Ovary (tissue), 10 donors: ENCODE measurements at places on chromosomes 13 and 19. TPM values are rescaled to one million over a fixed set of nuclear protein-coding genes. Genes with fewer than 3 reads are reported as not detected.

GRCh38 chr19:7763696-7764095 lies 653 bp downstream of the CLEC4M start:
- DNase-seq: no peak

DNA sequence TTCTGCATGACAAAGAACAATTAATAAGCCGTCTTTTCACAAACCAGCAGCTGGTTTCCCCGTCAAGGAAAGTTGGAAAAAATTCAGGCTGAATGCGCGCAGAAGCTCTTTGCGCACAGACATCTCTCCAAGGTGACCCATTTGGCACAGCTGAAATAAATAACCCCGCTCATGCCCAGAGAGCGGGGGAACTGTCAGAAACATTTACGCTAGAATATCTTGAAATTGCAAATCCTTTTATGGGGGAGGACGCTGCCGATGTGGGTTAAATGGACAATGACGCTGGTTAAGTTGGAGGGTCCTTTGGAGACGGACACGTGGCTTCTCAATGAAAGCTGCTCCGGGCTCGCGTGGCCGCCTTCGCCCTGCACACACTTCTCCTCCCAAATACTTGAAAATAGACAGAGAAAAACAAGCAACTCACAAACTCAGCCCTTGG lies 30.6 kb downstream of the GSX1 start:
- DNase-seq: no peak

- no peak for DNase-seq
These were observed 223.8 kb downstream of the MAB21L1 start for GRCh38 chr13:35252536-35253205.

- no peak for DNase-seq
These were observed 17.4 kb downstream of the FNDC3A start for GRCh38 chr13:48993150-48993549.

GRCh38 chr19:15101479-15102082 lies 5.6 kb upstream of the SYDE1 start:
- no peak for DNase-seq

DNA sequence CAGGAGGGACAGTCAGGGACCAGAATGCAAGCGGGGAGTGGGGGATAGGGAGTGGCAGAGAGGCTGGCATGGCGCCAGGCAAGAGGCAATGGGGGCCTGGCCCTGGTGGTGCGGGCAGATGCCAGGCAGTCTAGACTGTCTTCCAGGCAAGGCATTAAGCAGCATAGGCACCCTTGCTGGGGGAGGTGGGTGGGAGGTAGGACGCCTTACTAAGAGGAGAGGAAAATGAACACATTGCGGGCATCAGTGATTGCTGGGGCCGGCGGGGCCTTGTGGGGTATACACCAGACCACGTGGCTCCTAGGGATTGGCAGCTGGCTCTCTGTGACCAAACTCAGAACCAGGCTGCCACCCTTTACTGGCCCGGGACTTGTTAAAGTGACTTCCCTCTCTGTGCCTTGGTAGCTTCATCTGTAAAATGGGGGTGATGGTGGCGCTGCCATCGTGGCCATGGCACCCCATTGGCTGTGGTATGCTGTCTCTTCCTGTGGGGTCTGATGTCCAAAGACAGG lies 46.0 kb downstream of the DNM2 start:
- DNase-seq: no peak

DNA sequence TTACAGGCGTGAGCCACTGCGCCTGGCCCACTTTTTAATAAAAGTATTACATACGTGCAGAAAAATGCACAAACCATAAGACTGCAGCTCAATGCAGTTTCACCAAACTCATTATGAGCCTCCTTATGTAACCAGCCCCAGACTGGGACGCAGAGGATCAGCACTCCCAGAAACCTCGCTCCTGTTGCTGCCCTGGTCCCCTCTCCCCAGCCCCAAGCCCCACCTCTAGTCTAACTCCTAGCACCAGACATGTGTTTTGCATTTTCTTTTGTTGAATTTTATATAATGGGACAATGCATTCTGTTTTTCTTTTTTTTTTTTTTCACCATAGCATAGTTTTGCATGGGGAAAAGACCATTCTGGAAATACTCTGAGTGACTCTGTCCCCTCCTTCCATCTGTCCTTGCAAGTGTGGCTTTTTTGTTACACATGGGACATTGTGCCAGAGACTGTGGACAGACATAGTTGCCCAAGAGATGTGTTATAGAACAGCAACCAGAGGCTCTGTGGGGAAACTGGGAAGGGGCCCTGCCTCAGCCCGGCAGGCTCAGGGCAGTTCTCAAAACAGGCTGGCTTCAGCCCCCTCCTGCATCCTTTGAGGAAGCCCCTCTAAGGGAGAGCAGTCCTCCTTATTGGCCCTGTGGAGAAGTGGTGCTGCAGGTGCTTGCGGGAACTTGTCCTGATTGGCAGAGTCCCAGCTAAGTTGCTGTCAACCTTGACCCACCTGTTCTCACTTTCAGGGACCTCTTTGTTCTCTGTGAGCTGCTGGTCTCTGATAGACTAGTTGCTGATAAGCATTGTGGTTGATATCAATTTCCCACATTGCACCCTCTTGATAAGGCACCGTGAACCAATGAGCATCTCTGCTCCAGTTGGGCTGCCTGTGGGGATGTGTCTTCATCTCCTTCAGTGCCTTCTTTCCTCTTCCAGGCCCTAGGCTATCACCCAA lies 13.8 kb upstream of the OLFM4 start:
- DNase-seq: no peak

KIR2DL3 gene
- 0.45 TPM for polyA plus RNA-seq

ZNF43 gene
- 12.5 TPM for polyA plus RNA-seq

- no peak for DNase-seq
These were observed 3.8 kb downstream of the TNNT1 start for GRCh38 chr19:55145232-55145631.

GRCh38 chr13:107374038-107374437 lies 806.1 kb upstream of the ARGLU1 start:
- no peak for DNase-seq

GRIN3B gene
- polyA plus RNA-seq: not detected

LRRC25 gene
- 3.2 TPM for polyA plus RNA-seq

GRCh38 chr13:48580185-48580803 lies 47.4 kb upstream of the RCBTB2 start:
- DNase-seq: peak; percentile 73

DNA sequence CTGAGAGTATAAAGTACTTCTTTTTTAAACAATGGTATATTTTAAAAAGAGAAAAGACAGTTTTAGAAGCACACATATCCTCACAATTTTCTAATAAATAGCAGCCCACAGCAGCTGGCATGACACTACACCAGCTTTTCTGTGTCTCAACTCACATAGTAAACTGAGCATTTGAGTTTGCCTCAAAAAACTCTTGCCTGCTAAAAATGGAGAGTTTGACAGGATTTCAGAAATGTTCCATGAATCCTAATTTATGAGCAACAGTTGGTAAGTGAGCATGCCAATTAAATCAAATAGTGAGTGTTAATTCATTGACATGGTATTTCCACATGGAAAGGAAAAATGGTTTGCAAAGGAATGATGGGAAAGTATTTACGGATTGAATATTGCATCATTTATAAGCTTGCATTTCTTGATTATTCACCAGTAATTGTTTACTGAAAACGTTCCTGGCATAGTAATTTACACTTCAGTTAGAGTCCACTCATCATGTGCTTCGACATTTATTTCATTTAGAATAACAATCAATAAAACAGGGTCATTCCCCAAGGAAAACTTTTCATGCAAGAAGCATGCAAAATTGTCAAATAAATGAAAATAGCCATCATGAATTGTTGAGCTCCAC lies 323.0 kb downstream of the EFNB2 start:
- DNase-seq: no peak

- no peak for DNase-seq
These were observed 1331.7 kb upstream of the MIR17HG start for GRCh38 chr13:90015565-90016507.

GRCh38 chr13:89205856-89206520 lies 1534.8 kb downstream of the SLITRK5 start:
- DNase-seq: no peak

CD209 gene
- 26.1 TPM for polyA plus RNA-seq

CLEC17A gene
- 0.12 TPM for polyA plus RNA-seq

GRCh38 chr13:75399168-75399878 lies 82.6 kb downstream of the TBC1D4 start:
- no peak for DNase-seq

GRCh38 chr13:51805313-51805712 lies 1.4 kb upstream of the DHRS12 start:
- no peak for DNase-seq

ERICH6B gene
- not detected for polyA plus RNA-seq

DIRAS1 gene
- 5.2 TPM for polyA plus RNA-seq

GRCh38 chr19:45403272-45403671 lies 1.6 kb downstream of the PPP1R13L start:
- DNase-seq: no peak

GRCh38 chr13:99805361-99805760 lies 166.2 kb downstream of the ZIC5 start:
- no peak for DNase-seq

DNA sequence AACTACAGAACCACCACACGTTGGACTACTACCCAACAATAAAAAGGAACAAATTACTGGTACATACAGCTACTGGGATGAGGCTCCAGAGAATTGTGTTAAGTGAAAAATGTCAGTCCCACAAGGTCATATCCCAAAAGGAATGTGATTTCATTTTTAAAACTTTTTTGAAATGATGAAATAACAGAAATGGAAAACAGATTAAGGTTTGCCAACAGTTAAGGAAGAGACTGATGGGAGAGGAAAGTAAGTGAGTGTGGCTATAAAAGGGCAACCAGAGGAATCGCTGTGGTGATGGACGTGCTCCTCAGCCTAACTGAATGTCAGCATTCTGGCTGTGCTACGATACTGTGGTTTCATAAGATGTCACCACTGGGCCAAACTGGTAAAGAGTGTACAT lies 512.8 kb downstream of the UQCRFS1 start:
- no peak for DNase-seq

GRCh38 chr13:36998624-36999041 lies 507 bp downstream of the ALG5 start:
- peak; percentile 50 for DNase-seq

GRCh38 chr13:114313061-114313860 lies 1.0 kb upstream of the CHAMP1 start:
- DNase-seq: peak; percentile 27

DNA sequence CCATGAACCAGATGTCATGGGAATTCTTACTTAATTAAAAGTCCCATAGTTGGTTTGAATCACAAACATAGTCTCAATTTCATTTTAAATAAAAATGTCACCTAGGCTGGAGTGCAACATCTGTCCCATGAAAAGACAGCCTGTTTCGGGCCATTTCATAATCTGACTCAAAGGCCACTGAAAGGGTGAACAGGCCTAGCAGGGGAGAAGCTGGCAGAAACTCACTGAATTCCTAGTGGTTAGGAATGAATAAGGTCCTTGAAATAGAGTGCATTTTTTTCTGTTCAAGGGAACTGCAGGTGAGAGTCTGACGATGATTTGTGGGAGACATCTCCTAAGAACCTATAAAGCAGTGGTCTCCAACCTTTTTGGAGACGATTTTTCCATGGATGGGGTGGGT lies 44.0 kb upstream of the PCCA start:
- DNase-seq: no peak

DNA sequence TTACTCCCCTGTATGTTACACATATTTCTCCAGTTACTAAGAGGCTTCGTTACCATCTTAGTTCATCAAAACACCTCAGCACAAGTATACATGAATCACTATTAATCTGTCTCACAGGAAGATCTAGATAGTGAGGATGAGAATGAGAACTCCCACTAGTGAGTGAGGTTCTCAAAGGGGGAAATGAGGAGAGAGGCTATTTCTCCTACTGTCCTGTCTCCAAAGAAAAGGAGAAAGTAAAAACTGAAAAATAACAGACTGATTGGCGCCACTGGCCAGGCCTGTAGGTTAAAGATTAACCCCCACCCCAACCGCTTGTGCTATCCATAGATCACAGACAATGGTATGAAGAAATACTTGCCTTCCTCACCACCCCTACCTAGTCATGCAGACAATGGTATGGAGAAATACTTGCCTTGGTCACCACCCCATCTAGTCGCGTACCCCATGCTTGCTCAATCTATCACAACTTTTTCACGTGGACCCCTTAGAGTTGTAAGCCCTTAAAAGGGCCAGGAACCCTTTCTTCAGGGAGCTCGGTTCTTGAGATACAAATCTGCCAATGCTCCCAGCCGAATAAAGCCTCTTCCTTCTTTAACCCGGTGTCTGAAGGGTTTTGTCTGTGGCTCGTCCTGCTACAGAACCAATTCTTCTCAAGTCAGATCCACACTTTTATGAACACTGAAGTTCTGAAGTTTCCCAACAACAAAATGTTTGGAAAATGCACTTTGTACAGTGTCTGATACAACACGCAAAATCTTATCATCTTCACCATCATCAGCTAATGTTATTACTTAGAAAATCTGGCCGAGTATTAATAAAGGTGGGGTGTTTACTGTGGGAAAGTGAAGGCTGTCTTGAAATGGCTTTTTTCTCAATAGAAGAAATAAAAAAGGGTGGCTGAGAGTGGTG lies 598.1 kb downstream of the UQCRFS1 start:
- no peak for DNase-seq

DNA sequence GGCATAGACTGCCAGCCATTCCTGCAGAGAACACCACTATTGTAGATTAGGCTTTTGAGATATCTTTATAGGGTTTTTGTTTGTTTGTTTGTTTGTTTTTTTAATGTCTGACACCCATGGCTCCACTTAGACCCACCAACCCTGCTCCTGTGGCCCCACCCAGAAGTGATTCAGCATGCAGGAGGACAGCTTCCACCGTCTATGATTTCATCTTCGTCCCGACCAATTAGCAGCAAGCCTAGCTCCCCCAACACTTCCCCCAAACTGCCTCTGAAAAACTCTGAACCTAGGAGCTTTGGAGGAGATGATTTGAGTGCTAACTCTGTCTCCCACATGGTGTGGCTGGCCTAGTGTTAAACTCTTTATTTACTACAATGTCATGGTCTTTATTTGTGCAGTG lies 108.3 kb upstream of the RXFP2 start:
- DNase-seq: no peak

ZNF613 gene
- 4.9 TPM for polyA plus RNA-seq

- no peak for DNase-seq
These were observed 179.4 kb upstream of the TMTC4 start for GRCh38 chr13:100854006-100854405.

DNA sequence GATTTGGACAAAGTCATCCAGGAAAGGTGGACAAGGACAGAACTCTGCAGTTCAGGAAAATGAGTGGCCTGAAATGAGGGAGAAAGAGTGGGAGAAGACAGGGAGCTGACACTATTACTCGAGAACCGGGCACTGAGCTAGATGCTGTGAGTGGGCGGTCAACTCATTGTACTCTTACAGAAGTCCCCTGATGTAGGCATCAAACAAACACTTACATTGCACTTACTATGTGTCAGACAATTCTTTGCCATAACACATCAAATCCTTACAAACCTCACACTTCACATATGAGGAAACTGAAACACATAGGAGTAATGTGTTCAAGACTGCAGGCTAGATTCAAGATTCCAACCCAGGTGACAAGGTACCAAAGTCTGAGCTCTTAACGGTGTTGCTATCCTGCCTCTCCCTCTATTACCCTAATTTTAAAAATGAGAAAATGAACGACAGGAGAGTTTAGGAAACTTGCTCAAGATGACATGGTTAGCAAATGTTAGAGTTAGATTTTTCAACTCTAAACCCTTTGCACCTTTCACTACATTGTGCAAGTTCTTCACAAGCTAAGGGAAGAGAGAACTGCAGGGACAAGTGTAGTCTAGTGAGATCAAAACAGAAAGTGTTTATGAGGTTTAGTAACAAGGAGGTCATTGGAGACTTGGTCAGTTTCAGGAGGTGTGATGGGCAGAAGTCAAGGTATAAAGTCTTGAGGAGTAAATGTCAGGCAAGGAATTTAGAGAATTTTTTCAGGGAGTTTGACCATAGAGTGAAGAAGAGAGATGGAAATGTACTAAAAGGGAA lies 4.9 kb upstream of the MEDAG start:
- no peak for DNase-seq

- DNase-seq: no peak
These were observed 26.6 kb upstream of the ZMYM5 start for GRCh38 chr13:19890030-19890429.
